ENCODE measurements at places on chromosomes 4 and X.

DNA sequence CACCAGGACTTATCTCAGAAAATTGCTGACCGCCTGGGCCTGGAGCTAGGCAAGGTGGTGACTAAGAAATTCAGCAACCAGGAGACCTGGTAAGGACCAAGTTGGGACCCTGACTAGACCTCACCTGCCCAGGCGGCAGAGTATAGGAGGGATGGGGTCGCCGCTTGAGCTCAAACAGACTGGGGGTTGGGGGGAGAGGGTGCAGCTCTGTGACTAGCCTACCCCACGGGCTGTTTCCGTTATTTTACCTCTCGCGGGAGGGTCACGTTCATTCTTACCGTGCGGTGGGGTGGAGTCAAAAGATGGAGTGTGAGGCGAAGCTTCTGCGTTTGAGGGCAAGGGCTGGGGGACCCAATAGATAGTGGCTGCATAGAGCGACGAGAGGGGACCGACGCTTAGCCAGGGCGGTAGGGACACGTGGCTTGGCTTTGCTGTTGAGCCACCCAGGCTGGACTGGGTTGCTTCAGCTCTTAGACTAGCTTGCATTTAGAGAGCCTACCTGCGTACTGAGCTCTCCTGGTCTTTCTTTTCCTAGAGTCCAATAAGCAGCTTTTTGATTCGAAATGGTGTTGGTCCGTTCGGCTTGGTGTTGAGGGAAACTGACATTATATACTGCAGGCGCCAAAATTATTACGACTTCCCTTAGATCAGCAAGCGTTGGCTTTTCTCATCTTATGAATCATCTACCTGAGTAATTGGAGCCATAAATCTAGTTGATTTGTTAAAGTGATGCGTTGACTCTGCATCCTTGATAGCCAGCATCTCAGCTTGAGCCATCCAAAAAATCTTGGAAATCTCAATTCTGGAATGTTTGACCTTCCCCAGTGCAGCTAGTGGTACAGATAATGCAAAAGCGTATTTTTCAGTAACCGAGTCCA, 591 bp downstream of the PRPS1 start:
- DNase-seq: peak; percentile 15

DNA sequence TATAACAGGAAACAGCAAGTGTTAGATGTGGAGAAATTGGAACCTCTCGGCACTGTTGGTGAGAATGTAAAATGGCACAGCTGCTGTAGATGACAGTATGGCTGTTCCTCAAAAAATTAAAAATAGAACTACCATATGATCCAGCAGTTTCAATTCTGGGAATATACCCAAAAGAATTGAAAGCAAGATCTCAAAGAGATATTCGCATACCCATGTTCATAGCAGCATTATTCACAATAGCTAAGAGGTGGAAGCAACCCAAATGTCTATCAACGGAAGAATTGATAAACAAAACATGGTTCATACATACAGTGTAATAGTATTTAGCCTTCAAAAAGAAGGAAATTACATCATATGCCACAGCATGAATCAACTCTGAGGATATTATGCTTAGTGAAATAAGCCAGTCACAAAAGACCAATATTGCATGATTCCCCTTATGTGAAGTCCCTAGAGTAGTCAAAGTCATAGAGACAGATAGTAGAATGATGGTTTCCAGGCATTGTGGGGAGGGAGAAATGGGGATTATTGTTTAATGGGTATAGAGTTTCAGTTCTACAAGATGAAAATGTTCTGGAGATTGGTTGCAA, 467.7 kb downstream of the IDS start:
- no peak for DNase-seq

- no peak for DNase-seq
Measured at GRCh38 chr4:104896660-104897645, 249.7 kb upstream of the TET2 start.

DNA sequence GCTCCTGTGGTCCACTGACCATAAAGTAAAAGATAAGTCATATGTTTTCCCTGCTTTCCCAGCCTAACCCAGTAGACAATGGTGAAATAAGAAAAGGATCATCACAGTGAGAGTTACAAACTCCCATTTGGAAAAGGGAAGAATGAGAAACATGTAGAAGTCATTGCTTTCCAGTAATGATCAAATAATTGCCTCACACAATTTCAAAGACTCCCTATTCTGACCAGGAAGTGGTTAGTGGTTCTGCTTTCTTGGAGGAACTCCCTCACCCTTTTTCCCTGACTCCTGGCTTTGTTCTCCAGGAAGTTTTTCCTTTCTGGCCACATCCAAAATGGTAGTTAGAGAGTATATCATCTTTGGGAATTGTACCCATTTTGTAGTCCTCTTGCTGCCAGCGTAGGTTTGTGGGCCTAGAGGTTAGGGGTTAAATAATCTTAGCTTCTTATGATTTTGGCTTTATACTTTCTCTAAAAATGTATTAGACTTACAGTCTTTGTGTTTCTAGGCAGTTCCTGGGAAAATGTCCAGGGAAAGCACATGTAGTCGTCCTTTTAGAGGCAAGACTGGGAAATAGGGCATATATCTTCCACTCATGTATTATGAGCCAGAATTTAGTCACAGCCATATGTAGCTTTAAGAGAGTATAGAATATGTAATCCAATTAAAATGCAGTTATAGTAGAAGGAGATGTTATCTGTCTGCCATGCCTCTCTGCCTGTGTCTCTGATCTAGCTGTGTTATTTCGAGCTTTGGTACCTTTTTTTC, 10.5 kb downstream of the VAMP7 start:
- no peak for DNase-seq

GRCh38 chr4:56410247-56411062, 23.2 kb upstream of the AASDH start:
- no peak for DNase-seq

DNA sequence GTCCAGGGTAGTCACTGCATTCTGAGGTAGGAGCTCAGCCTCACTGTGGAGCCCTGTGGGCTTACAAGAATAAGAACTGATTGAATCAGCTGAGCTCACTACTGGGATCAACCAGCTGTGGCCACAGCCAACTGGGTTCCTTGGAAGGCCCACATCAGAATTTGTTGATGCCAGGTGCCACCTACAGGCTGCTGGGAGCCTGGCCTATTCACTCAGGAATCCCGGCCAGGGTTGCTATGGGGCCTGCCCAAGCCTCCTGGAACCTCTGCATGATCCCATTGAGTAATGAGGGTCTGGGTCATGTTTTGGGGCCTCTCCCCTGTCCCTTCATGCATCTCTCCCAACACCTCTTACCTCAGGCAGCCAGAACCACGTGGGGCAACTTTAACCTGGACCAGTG, 53.9 kb upstream of the KIAA1210 start:
- DNase-seq: no peak

DNA sequence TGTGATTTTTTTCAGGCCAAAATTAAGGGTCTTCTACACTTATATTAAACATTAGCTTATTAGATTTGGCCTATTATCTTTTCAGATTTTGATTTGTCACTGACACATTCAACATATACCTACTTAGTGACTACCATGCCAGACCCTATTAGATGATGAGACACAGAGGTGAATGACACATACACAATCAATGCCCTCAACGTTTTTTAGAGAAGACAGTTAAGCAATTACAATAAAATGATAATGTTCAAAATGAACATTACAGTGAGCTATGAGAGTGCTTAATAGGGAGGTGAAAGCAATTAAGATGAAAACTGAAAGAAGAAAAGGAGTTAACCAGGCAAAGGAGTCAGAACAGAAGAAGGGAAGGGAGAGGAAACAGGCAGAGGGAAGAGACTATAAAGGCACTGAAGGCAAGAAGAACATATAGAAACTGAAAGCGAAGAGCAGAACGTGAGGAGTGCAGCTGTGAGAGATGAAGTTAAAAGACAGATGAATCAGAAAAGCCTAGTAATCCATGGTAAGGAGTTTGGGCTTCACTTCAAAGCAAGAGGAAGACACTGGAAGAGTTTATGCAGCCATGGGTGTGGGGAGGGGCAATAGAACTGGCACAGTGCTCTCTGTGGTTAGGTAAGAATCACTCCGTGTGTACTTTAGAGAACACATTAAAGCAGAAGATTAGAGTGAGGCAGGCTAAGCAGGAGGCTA, 119.0 kb downstream of the REELD1 start:
- no peak for DNase-seq

- no peak for DNase-seq
Measured at GRCh38 chr4:86596807-86597206, 2.7 kb downstream of the PTPN13 start.

Data from lower leg skin (tissue), 4 donors.